Uterus (tissue), 4 donors: ENCODE measurements at places on chromosomes 7 and 10. TPM values are rescaled to one million over a fixed set of nuclear protein-coding genes. Genes with fewer than 3 reads are reported as not detected.

- H3K27ac ChIP-seq = no peak overlapping the region
- H3K36me3 ChIP-seq = no peaks in the 10 kb centered on the region
- no peaks in the 10 kb centered on the region for H3K27me3 ChIP-seq
Observed at GRCh38 chr7:110839866-110840265, 251.1 kb upstream of the LRRN3 start.

GRCh38 chr7:116828281-116828680 lies 34.1 kb upstream of the CAPZA2 start:
- no peak overlapping the region for H3K4me3 ChIP-seq
- H3K36me3 ChIP-seq = no peaks in the 10 kb centered on the region
- DNase-seq = no peak
- H3K4me1 ChIP-seq = no peaks in the 10 kb centered on the region

DNA sequence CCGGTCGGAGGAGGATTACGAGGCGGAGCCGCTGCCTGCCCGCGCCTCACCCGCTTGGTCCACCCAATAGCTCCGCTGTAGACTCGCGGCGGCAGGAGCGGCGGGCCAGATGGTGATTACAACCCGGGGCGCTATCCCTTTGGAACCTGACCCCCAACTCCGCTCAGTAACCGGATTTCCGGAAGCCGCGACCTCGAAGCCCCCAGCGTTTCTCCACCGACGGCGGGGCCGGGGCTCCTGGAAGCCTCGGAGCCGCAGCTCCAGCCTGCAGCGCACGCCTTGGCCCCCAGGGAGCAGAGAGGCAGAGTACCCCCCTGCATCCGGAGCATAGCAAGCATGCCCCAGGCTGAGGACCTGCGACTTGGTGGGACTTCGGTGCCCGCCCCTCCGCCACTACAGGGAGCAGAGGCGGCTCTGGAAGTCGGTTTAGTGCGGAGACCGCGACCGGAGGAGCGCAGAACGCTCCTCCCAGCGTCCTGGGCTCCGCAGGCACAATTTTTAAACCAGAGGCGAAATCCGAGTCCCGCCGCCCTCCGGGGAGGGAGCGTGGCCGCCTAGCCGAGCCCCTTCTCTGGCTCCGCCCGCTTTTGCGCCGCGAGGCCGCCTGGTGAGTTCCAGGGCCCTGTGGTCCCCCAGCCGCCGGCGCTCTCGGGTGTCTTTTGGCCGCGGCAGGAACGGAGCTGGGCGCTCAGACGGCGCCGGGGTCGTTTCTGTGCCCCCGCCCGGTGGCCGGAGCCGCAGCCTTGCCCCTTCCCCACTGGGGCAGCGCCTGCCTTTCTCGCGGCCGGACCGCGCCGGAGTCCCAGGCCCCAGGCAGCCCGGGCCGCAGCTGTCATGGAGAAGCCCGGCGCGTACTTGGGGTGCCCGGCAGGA lies 28.2 kb upstream of the BMS1 start:
- no peaks in the 10 kb centered on the region for H3K4me1 ChIP-seq
- no peaks in the 10 kb centered on the region for H3K27me3 ChIP-seq
- H3K4me3 ChIP-seq = peak overlapping the region; percentile 43
- DNase-seq = no peak
- peak overlapping the region; percentile 67 for H3K27ac ChIP-seq
- H3K36me3 ChIP-seq = no peaks in the 10 kb centered on the region

DNA sequence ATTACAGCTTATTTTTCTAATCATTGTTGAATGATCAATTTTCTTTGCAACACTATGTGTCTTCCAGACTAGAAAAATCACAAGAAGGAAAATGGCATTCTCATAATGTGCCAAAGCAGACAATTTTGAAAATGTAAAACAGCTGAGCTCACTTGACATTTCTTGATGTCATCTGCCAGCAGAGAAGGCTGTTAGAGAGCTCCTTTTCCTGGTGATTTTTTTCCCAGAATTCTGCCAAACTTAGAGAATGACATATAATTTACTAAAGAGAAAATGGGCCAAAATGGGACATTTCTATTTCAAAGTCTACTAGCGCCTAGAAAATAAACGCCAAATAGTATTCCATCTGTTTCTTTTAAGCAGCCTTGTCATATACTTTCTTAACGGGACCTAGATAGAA lies 88.9 kb upstream of the CSTF2T start:
- H3K4me3 ChIP-seq = no peak overlapping the region
- no peak overlapping the region for H3K27ac ChIP-seq
- H3K36me3 ChIP-seq = no peaks in the 10 kb centered on the region
- no peaks in the 10 kb centered on the region for H3K27me3 ChIP-seq

DNA sequence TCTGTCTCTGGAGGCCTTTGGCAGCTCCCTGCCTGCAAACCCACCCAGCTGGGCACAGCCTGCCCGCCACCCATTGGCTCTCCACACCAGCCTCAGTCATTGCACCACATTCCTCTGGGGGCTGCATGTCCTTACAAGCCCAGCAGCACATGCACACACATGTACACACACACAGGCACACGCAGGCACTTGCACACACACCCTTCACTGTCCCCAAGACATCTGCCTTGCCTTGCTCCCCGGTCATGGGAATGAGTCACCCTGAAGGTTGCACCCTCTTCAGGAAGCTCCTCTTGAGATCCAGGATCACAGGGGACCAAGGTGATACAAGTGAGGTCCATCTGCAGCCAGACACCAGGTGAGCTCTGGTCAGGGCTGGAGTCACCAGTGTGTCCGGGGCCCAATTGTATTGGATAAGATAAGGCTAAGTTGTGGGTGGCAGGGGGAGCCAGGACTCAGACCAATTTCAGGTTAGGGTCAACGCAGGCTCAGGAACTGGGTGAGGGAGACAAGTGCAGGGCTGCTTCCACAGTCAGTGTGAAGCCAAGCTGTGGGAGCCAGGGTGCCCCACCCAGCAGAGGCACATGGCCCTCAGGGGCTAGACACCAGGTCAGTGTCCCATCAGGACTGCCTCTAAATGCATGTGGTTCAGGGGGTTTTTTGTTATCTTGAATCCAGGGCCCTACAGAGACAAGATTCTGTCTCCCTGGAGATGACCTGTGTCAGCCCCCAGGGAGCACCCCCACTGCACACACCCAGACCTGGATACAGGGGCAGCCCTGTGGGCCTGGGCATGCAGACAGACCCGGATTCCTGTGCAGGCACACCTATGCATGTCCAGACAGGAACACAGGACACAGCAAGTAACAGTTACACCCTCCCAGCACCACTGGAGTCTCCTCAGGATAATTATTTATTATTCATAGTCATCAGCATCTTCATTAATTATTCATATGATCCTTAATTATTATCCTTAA lies 33.8 kb downstream of the KCNH2 start:
- DNase-seq = no peak
- H3K4me1 ChIP-seq = no peaks in the 10 kb centered on the region
- H3K36me3 ChIP-seq = no peaks in the 10 kb centered on the region
- no peak overlapping the region for H3K27ac ChIP-seq

DNA sequence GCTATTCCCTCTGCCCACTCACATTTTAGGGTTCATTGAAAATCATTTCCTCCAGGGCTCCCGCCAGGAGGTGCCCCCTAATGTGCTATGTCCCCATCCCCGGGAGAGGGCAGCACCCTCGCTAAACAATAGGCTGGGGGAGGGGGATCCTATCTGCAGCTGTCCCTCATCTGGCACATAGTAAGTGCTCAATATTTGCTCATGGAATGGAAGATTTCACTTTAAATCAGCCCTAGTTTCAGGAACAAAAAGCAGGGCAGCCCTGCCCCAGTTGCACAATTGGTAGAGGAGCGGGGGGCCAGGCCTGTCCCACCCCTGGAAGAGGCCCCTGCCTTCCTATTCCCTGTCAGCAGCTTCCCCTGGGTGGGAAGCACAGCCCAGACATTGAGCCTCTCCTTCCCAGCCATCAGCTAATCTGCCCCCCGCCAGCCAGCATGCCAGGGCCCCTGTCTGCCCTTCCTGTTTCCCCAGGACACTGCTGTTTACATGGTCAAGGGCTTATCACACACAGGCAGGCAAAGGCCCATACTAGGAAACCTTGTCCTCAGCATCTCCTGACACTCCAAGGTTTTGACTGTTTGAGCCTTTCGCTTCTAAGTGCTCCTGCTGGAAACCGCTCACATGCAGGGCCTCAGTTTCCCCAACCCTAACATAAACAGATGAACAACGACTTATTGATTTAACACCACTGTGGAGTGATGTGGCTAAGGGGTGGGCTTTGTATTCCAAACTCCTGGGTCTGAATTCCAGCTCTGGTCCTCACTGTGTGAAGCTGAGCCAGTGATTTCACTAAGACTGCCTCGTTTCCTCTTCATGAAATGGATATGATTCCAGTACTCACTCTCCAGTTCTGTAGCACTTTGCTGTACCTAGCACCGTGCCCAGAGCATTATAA lies 130.7 kb upstream of the ZMIZ1 start:
- no peaks in the 10 kb centered on the region for H3K36me3 ChIP-seq
- DNase-seq = no peak
- no peaks in the 10 kb centered on the region for H3K27me3 ChIP-seq
- H3K27ac ChIP-seq = no peak overlapping the region
- H3K4me1 ChIP-seq = no peaks in the 10 kb centered on the region

DNA sequence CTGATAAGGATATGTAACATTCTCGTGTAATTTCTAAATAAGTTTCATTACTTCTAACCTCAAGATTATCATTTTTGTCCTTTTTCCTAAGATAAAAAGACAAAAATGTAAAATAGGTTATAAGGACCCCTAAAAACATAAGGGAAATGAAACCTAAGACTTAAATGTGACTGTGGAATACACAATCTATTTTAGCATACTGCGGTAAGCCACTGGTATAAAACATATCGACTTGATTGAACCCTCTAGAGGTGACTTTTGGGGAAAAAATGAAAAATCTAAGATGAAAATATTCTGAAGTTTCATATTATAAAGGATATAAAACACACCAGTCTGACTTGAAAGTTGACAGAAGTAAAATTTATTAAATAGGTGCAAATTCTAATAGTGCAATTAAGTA lies 1.9 kb downstream of the NAMPT start:
- H3K4me1 ChIP-seq = no peaks in the 10 kb centered on the region
- DNase-seq = no peak
- no peaks in the 10 kb centered on the region for H3K27me3 ChIP-seq

DNA sequence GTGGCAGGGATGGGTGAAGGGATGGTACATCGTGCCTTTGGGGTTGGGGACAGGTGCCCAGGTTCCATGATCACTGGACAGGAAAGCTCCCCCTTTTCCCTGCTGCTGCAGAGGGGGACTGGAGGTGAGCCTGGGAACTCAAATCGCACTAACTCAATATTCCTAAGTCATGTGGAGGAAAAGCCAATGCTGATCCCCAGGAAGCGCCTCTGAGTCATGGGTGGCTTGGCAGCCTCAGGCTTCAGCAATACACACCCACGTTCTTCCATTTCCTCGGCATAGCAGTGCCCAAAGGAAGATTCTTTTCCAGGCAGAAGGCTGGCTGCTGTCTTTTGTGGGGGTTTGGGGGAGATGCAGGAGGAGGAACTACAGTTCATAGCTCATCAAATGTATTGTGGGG lies 165.8 kb downstream of the CCDC3 start:
- H3K4me1 ChIP-seq = no peaks in the 10 kb centered on the region
- no peaks in the 10 kb centered on the region for H3K36me3 ChIP-seq
- DNase-seq = no peak
- no peak overlapping the region for H3K27ac ChIP-seq
- H3K4me3 ChIP-seq = no peak overlapping the region

Gene EPDR1
- 23.2 TPM for total RNA-seq

Gene OR2A7
- total RNA-seq = 3.8 TPM

Gene UCMA
- total RNA-seq = not detected

Gene PLCE1
- total RNA-seq = 14.1 TPM
